Stimulated activated CD8-positive, alpha-beta memory T cell treated with anti-CD3 and anti-CD28 coated beads, Interleukin-15, amount 100 ng/mL, for 24 hours (primary cell): ENCODE measurements at places on chromosomes 7 and 10.

DNA sequence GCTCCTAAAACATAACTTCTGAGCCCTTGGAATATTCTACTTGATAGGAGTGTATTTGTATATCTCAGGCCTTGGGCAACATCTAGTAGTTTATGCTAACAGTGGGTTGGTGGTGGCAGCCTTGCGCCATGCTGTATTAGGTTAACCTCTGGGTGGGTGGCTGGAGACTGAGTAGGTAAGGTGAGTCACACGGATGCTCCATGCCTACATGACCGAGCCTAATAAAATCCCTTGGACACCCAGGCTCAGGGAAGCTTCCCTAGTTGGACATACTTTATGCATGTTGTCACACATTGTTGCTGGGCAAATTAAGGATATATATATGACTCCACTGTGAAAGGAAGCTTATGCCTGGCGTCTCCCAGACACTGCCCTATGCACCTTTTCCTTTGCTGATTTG, 6.0 kb upstream of the DAGLB start:
- DNase-seq = no peak

DNA sequence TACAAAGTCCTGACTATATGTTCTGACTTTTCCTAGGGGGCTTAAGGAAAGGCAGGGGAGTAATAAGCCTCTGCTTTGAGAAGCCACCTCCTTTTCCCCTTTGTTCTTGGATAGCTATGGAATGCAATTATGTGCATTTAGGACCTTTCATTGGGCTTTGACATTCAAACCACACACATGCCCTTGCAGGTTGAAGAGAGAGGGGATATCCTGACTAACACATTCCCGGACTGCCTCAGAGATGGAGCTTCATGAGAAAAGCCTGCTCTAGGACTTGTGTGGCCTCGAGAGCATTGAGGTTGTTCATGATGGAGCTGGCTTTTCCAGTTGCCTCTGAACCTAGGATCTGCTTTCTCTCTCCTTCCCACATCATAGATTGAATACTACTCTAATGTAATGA, 694.5 kb downstream of the LRMDA start:
- no peak for DNase-seq

GRCh38 chr7:33998476-33998875, 93.1 kb downstream of the BMPER start:
- DNase-seq = no peak

- DNase-seq = no peak
These were observed 12.0 kb upstream of the BTBD16 start for GRCh38 chr10:122259075-122259466.

DNA sequence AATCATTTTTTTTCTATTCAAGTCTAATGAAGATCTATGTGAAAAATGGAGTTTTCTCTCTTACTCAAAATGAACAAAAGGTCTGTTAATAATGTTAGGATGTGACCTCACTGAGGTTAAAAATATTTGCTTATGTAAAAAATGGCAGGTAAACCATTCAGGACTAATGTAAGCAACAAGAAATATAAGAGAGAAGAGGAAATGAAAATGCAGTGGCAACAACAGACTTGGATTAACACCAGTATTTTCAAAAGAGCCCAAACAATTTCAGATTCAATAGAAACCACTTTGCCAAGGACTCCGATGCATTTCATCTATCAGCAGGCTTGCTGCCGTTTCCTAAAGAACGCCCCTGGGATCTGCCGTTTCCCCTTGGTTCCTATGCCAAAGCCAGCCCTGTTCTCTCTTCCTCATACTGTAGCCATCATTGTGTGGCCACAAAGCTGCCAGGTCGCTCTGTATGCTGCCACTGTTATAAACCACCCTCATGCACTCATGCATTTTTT, 66.4 kb downstream of the MTURN start:
- DNase-seq = no peak

DNA sequence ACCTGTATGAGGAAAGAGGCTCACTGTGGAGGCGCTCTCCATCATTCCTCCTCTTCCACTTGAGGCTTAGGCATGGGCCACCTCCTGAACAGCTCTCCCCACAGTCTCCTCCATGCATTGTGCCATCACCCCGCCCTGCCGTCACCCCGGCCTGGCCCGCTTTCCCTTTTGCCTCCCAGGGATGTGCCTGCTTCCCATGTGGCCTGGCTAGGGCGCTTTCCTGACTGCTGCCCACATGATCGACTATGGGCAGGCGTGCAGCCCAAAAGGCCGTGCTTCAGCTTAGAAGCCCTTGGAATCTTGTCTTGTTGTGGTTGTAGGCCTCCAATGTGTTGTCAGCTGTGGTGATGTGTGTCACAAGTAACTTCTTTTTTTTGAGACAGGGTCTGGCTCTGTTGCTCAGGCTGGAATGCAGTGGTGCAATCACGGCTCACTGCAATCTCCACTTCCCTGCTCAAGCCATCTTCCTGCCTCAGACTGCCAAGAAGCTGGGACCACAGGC, 1.8 kb upstream of the ACTR3C start:
- DNase-seq = no peak

- no peak for DNase-seq
These were observed 62.5 kb upstream of the NRP1 start for GRCh38 chr10:33396938-33397337.

DNA sequence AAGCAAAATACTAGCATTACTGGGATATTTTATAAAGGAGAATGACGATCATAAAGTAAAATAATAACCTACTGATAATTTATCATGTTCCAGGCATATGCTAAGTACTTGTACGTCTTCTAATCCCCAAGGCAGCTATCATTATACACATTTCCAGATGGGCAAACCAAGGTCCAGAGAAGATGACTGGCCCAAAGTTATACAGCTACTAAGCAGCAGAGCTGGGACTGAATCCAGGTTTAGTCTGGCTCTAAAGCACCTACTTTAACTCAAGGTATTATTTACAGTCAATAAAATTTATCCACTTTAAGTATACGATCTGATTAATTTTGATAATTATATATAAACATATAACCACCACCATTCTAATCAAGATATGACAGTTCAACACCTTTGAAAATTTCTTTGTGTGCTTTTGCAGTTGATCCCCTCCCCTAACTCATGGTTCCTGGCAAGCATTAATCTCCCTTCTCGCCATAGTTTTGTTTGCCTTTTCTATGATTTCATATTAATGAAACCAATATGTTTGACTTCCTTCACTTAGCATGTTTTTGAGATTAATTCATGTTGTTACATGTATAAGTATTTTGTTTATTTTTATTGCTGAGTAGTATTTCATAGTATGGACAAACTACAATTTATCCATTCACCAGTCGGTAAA, 126.7 kb downstream of the CPEB3 start:
- no peak for DNase-seq

GRCh38 chr7:55464422-55464821, 99.3 kb downstream of the LANCL2 start:
- no peak for DNase-seq

DNA sequence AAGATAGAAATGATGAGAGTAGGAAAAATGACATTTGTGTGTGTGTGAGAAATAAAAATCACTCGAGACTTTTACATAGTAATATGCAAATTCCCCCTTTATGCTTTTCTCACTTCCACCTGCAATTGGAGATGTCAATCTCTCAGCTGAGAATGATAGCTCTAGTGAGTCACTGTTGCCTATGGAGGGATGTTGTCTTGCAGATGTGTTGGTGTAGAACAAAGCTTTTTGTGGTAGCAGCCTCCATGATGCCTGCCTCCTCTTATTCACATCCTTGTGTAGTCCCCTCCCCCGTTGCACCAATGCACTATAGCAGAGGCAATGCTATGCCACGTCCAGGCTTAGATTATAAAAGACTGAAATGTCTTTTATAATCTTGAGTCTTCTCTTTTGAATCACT, 33.8 kb downstream of the SPAG6 start:
- DNase-seq = no peak

DNA sequence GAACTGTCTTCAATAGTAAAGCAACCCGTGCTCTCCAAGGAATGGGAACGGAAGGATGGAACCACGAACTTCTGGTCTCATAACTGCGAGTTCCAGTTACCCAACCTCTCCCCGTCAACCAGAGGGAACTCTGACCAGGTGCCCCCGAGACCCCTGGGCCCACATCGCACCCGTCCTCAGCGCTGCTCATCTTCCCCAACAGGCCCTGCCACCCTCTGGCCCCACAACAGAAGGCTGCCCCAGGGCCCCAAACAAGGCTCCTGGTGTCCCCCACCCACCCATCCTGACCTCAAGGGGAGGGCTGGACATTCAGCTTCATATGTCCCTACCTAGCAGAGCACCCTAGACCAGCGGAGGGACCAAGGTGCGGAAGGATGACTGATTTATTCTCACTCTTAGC, 22.7 kb downstream of the PITRM1 start:
- DNase-seq = no peak

DNA sequence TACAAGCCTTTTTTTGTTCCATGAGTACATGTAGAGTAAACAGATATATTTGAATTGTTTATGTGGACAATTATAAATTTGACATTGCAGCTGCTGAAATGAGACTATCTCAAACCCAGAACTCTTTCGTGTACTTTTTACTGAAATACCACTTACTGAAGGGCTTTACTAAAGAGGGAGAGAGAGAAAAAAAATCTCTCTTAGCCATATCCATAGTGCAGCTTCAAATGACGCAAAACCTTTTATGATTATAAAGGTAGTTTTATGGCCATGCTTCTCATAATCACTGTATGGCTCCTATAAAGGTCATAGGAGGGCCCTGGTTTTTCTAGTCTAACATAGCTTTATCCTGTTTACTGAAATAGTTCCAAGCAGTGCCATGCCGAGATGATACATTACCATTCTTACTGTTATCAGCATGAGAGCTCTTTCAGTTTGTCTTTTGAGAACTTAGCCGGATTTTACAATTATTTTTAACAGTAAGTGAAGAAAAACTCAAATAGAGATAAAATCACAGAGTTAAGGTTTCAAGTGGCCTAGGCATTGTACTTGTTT, 35.1 kb downstream of the KCND2 start:
- DNase-seq = no peak

GRCh38 chr10:61975391-61975932, 74.0 kb downstream of the ARID5B start:
- no peak for DNase-seq

- DNase-seq = no peak
These were observed 19.8 kb downstream of the TSPAN14 start for GRCh38 chr10:80473692-80474596.

- no peak for DNase-seq
These were observed 65.9 kb upstream of the ZNF92 start for GRCh38 chr7:65307651-65308299.

GRCh38 chr7:127865466-127865865, 165.8 kb downstream of the LRRC4 start:
- DNase-seq = no peak

GRCh38 chr10:90959826-90960225, 38.9 kb upstream of the ANKRD1 start:
- DNase-seq = no peak

GRCh38 chr10:126290232-126290631, 98.0 kb downstream of the ADAM12 start:
- no peak for DNase-seq

DNA sequence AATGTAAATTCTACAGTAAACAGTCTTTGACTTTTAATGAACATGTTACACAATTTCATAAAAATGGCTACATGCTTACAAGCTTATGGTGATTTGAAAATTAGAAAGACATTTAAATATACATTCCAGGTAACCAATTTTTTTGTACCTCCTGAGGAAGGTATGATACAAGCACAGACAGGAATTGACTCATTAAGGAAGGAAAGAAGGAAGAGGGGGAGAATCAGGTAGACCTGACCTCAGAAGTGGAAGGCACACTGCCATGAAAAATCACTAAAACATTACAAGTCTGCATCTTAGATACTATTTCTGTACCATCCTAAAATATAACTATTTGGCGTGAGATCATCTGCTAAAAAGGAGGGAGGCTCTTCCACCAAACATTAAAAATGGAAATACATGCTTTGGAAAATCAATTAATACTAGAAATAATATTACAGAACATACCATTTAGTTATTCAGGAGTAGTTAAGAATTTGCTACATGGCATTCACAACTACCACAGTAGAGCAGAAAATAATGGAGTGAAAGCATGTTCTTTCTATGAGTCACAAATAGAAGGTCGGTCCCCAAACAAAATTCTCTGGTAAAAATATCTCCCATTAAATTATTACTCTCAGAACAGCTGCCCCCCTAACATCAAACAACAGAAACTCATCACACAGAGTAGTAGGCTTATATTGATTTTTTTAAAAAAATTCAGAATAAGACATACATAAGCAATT, 15.2 kb downstream of the RAB11FIP2 start:
- no peak for DNase-seq

- no peak for DNase-seq
These were observed 4.5 kb upstream of the CCDC6 start for GRCh38 chr10:59910867-59911266.

DNA sequence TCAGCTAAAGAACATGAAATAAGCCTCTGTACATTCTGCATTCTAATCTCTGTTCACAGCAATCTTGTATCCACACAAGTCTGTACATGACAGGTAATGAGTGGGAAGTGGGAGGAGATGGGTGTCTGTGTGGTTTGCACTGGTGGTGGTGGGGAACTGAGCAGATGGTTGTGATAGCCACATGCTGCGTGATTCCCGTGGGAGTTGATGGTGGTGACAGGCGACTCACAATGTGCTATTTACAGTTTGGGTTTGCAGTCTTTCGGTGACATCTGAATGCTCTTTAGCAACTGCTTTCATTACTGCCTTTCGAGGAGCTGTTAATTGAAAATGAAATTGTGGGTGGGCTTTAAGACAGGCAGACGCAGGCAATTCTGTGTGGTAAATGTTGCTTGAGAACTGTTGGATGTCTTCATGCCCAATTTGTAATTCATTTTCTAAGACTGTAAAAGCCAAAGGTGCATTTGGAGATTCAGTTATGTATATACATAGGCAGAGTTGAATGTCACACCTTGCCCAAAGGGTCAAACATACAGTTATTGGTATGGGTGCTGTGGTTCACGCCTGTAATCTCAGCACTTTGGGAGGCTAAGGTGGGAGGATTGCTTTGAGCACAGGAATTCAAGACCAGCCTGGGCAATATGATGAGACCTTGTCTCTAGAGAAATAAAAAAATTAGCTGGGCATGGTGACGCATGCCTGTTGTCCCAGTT, 308.2 kb downstream of the AUTS2 start:
- DNase-seq = no peak

GRCh38 chr10:83248106-83248631, 891.1 kb upstream of the GHITM start:
- DNase-seq = no peak

GRCh38 chr10:17431871-17432311, 22.5 kb downstream of the ST8SIA6 start:
- no peak for DNase-seq

GRCh38 chr10:4310172-4310571, 515.8 kb upstream of the AKR1E2 start:
- no peak for DNase-seq
